Stimulated activated naive B cell treated with anti-CD40 and anti-IgM and Interleukin-4, amounts not matched to agents 10 μg/mL and 1 μg/mL and 100 μg/mL, for 72 hours (primary cell): ENCODE measurements at places on chromosomes 1 and 21.

GRCh38 chr1:9416506-9416905 lies 122.8 kb upstream of the SLC25A33 start:
- DNase-seq: no peak

- no peak for DNase-seq
Observed at GRCh38 chr1:116476321-116476720, 94.5 kb downstream of the CD58 start.

GRCh38 chr1:2258122-2258681 lies 30.1 kb downstream of the SKI start:
- DNase-seq: no peak

GRCh38 chr21:38219049-38219628 lies 37.7 kb upstream of the KCNJ15 start:
- peak; percentile 47 for DNase-seq

DNA sequence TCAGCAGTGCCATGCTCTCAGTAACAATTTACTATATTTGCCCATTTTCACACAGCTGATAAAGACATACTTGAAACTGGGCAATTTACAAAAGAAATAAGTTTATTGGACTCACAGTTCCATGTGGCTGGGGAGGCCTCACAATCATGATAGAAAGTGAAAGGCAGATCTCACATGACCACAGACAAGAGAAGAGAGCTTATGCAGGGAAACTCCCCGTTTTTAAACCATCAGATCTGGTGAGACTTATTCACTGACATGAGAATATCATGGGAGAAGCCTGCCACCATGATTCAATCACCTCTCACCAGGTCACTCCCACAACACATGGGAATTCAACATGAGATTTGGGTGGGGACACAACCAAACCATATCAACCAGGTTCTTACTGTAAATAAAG lies 112.1 kb upstream of the C1orf87 start:
- no peak for DNase-seq

- DNase-seq: no peak
Observed at GRCh38 chr1:79848316-79848715, 841.8 kb upstream of the ADGRL4 start.

GRCh38 chr1:199978408-199978940 lies 49.0 kb upstream of the NR5A2 start:
- DNase-seq: no peak

- no peak for DNase-seq
Observed at GRCh38 chr1:26856181-26856580, 6.8 kb upstream of the SFN start.

DNA sequence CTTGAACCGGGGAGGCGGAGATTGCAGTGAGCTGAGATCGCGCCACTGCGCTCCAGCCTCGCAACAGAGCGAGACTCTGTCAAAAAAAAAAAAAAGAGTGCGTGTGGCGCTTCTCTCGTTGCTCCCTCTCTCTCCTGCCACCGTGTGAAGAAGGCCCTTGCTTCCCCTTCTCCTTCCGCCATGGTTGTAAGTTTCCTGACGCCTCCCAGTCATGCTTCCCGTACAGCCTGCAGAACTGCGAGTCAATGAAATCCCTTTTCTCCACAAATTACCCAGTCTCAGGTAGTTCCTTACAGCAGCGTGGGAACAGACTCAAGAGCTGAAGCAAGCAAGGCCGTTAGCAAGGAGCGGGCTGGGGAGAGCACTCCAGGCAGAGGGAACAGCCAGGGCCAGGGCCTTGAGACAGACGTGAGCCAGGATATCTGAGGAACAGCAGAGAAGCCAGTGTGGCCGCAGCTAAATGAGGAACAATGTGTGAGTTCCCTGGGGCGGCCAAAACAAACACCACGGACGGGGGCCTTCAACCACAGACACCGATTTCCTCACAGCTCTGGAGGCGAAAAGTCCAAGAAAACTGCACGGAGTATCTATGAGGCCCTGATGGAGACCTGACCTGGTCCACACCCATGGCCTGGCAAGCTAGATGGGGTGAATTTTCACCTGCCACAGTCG lies 54.2 kb upstream of the ETS2 start:
- no peak for DNase-seq

- no peak for DNase-seq
Observed at GRCh38 chr1:65232461-65232990, 76.8 kb upstream of the DNAJC6 start.

- DNase-seq: no peak
Observed at GRCh38 chr1:5198328-5198727, 543.9 kb downstream of the AJAP1 start.

DNA sequence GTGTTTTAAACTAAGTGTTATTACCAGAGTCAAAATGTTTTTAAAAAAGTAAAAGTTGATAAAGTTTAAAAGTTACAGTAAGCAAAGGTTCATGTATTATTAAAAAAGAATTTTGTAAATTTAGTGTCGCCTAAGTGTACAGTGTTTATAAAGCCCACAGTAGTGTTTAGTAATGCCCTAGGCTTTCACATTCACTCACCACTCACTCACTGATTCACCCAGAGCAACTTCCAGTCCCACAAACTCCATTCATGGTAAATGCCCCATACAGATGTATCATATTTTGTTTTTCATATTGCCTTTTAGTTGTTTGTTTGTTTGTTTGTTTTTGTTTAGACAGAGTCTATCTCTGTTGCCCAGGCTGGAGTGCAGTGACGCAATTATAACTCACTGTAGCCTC lies 353.8 kb upstream of the PTBP2 start:
- no peak for DNase-seq

- no peak for DNase-seq
Observed at GRCh38 chr1:51628715-51629590, 12.1 kb downstream of the OSBPL9 start.

- no peak for DNase-seq
Observed at GRCh38 chr1:4762146-4762545, 107.7 kb downstream of the AJAP1 start.

GRCh38 chr1:62800825-62801306 lies 16.9 kb downstream of the ATG4C start:
- peak; percentile 67 for DNase-seq

GRCh38 chr1:26289158-26290059 lies 9.5 kb downstream of the SH3BGRL3 start:
- DNase-seq: peak; percentile 73

GRCh38 chr1:243447844-243448243 lies 192.0 kb downstream of the SDCCAG8 start:
- no peak for DNase-seq

- DNase-seq: no peak
Observed at GRCh38 chr1:68016381-68016780, 34.0 kb downstream of the DIRAS3 start.

DNA sequence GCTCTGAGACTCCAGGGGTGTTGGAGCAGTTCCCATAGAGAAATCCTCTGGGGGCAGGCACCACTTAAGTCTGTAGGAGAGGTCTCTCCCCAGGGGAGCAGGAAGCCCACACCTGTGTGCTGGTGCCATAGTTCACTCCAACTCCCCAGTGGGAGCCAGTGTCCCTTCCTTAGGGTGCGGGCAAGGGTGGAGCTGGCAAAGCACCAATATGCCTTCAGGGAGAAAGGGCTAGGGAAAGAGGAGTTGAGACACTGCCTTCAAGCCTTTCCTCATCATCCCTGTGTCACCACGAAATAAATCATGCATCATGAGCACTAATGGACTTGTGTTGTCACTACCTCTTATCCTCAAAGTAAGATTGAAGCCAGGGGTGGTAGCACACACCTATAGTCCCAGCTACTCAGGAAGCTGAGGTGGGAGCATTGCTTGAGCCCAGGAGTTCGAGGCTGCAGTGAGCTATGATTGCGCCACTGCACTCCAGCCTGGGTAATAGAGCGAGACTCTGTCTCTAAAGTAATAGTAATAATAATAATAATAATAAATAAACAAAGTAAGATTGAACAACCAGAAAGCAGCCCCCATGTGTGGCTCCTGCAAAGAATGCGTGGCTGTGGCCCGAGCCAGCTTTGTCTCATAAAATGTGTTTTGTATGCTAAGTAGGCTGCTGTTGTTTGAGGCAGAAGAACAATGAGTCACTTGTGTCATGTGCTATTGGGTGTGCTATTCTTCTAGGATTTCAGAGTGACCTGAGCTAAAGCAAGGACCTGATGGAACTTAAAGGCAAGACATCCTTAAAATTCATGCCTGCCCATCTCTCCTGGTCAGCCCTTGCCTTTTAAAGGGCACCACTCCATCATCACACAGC lies 6.7 kb upstream of the TIE1 start:
- DNase-seq: no peak

- DNase-seq: no peak
Observed at GRCh38 chr1:167369175-167369574, 148.5 kb downstream of the POU2F1 start.

DNA sequence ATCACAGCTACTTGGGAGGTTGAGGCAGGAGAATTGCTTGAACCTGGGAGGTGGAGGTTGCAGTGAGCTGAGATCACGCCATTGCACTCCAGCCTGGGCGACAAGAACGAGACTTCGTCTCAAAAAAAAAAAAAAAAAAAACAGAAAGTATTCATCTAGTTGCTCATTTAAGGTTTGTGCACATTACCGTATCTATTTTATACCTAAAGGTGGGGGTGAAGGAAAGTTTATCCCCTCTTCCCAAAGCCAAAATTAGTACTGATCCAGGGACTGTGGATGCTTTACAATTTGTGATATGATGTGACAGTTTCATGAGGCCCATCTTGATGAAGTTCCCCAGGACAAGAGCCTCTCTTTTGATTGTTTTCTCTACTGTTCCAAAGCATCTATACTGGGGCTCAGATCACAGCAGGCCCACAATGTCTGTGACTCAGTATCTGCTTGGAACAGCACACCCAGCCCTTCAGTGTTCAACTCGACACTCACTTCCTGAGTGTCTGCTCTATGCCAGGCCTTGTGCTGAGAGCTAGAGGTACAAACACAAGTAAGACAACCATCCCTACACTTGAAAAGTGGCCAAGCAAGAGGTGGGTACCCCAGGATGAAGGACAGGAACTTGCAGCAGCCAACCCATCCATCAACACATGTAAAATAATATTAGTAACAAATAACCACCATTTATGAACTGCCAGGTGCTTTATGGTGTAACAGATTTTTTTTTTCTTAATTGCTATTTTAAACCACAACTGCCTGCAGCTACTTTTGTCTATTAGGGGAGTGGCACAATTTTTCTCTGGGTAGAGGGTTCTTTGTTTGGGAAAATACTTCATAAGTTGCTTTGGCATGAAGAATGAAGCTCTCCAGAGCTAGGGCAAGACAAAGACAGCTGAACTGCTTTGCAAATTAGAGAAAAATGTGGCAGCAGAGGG lies 29.0 kb upstream of the KHDRBS1 start:
- DNase-seq: no peak

DNA sequence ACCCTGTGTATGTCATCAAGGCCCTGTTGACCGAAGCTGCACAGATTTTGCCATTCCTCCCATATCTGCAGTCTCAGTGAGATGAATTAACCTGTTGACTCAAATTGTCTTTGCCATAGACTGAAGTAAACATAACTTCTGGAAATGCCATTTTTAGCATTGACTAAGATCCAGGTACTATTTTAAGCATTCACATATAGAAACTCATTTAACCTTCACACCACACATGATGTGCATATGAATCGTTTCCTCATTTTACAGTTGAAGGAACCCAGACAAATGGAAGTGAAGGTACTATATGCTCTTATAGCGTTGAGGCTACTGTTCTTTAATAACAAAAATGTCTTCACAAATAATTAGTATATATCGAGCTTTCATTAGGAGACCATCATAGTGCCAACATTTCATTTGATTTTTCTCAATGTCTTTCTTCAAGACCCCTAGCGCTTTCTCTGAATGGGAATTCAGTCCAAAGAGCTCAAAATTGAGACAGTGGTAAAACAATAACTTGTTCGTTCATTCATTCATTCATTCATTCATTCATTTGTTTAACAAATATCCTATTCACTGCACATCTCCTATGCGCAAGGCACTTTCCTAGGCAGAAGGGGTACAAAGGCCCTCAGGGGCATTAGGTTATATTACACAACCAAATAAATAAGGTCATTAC lies 444.7 kb downstream of the ADGRL2 start:
- DNase-seq: no peak

GRCh38 chr1:172898866-172899265 lies 151.9 kb downstream of the TNFSF18 start:
- DNase-seq: no peak

- DNase-seq: no peak
Observed at GRCh38 chr1:183812128-183812527, 7.2 kb downstream of the RGL1 start.

DNA sequence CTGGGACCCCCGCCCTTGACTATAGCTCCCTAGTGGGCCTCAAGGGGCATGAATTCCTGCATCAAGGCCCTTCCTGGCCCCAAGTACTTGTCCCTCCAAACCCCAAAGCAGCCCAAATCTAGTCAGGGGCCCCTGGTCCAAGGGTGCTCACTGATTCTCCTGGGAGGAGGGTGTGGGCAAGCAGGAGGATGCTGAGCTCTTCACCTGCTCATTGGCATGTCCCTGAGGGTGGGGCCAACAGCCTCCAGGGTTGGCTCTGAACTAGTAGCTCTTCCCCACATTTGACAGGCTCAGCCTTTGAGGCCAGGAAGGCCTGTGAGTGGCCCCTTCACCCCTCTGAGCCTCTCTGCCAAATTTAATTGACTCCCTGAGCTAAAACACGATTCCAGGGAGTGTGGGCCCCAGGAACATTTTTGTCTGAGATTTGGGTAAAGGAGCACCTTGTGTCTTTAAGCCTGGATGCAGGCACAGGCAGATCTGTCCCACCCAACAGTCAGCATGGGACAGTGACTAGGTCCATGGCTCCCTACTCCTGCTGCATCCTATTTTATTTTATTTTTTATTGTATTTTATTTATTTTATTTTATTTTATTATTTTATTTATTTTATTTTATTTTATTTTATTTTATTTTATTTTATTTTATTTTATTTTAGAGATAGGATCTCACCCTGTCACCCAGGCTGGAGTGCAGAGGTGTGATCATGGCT lies 11.0 kb upstream of the WNT9A start:
- DNase-seq: no peak

GRCh38 chr1:119556423-119556822 lies 49.4 kb downstream of the HSD3B1 start:
- no peak for DNase-seq

- DNase-seq: no peak
Observed at GRCh38 chr1:117008656-117009055, 7.1 kb downstream of the CD101 start.

DNA sequence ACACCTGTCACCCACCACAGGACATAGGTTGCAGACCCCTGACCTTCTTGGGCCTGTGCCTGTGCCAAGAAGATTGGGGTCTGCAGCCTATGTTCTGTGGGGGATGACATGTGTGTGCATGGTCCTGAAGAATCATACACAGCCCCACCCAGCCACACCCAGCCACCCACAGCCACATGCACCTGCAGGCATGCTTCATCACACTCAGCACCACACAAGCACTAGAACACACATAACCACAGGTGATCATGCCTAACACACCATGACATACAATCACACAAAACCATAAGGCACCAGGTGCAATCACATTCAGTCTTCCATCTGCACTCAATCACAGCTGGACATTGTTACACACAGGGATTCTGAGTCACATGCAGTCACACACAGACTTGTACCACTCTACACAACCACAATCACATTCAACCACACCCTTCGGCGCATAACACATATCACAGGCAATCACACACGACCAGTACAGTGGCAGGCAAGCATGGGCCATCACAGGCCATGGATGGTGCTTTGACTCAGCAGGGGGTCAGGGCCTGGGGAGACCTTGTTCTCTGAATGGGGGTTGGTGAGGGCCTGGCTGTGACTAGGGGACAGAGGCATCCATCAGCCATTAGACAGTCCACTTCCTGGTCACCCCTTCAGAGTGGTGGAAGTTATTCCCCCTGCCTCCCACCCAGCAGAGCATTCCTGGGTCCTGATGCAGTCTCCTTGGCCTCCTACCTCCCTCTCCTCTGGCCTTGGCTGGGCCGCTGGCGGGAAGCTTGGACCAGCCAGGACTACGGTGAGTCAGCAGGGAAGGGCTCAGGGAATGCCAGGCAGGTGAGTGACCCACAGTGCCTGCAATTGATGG lies 44.3 kb upstream of the EPS8L3 start:
- DNase-seq: no peak
